Suprapubic skin (tissue), 4 donors: ENCODE measurements at places on chromosomes 13 and 19. TPM values are rescaled to one million over a fixed set of nuclear protein-coding genes. Genes with fewer than 3 reads are reported as not detected.

DNA sequence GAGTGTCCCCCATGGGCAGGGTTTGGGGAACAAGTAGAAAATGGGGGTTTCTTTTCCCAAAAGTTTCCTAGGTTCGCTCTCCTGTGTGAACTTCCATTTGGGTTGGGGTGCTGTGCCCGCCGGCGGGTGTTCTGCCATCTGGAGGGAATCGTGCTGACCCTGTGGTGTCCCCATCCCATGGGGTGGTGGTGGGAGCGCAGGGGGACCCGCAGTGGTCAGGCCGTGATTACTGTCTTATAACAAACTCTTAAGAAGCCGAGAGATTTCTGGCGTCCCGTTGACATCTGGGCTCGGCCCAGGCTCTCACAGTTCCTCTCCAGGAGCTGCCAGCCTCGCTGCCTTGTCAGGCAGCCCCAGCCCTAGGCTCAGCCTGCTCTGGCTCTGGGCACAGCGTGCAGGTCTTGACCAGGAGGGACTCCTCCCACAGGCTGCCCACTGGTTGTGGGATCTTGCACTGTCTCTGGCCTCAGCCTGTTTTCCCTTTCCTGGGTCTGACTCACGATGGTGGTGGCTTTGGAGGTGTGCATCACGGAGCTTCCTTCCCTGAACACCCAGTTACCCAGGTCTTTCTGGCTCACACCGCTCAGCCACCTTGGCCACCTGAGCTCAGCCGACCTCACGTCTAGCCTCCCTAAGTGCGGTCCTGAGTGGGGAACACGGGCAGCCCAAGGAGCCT is 34.5 kb downstream of the PLEKHJ1 start:
- no peak for DNase-seq

- DNase-seq: no peak
Observed at GRCh38 chr19:32743021-32743420, 23.5 kb downstream of the TDRD12 start.

GRCh38 chr13:71469626-71470025 is 397.4 kb downstream of the DACH1 start:
- DNase-seq: no peak

DNA sequence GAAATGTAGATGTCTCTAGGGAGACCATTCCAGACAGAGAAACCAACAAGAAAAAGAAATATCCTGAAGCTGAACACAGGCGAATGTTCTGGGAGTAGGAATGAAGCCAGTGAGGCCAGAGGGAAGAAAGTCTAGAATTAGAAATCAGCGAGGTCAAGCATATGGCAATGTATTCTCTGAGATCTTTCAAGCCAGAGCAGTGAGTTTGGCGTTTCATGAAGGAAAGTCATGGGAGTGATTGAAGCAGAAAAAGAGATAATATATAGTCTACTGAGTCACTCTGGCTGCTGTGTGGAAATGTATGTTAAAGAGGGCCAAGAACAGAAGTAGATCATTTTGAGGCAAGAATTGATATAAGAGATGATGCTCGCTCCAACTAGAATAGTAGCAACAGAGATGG is 576.0 kb downstream of the PCDH17 start:
- no peak for DNase-seq

EPSTI1 gene
- total RNA-seq: 0.53 TPM

DNM2 gene
- total RNA-seq: 322 TPM

CTU1 gene
- 7.7 TPM for total RNA-seq

ZNF814 gene
- total RNA-seq: 14.5 TPM

ZSWIM4 gene
- 15.2 TPM for total RNA-seq

EXOC3L2 gene
- 3.5 TPM for total RNA-seq
